ENCODE measurements at places on chromosomes 16 and 17.
A peak's percentile ranks its signal among the peaks of the same experiment; 100 is the strongest.

DNA sequence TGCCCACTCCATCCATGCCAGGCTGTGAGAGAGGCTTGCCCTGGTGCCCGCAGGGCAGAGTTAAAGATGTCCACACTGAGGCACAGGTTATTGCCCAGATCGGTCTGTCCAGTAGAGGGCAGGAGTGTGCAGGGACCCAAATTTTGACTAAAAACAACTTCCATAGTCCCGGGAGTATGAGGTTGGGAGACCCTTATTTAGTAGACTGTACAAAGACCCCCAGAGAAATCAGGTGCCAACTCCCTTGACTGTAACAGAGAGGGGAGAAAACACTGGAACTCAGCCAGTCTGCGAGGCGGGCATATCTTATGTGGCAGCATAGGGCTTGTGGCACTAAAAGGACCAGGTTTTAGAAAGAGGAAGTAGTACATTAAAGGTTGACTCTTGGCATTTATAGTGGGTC, 43.4 kb downstream of the HNF1B start:
- DNase-seq: no peak

- DNase-seq: no peak
Observed at GRCh38 chr17:10073941-10074340, 124.5 kb downstream of the GAS7 start.

- no peak for DNase-seq
Observed at GRCh38 chr17:42553866-42554249, 1.1 kb downstream of the HSD17B1 start.

- DNase-seq: no peak
Observed at GRCh38 chr17:14737984-14738651, 437.2 kb downstream of the HS3ST3B1 start.

DNA sequence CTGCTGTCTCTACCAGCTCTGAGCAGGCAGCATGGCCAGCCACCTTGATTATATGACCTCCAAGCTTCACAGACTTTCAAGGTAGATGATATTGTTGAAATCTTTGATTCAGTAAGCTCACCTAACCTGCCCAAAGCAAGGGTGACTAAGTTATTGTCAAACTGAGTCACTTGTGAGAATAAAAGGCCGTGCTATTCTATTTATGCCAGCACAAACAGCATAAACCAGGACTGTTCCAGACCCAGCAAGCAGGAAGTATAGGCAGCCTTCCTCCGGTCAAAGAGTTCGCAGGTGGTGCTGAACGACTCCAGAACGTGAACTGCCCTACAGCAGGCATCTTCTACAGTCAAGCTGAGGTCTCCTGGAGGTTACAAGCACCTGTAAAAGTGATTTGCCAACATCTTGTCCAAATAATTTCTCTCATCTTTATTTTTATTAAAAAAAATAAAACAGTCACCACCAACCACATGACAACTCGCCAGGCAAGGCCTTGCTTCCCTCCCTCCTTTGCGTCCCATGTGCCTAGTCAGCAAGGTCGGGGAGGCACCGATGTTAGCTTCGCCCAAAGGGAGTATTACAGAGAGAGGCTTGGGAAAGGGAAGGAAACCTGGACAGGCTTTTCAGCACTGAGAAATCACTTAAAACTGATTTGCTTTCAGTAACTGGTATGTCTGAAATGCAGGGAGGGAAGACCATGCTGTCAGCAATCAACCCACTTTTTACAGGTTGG, 10.8 kb downstream of the ARL2BP start:
- DNase-seq: no peak

DNA sequence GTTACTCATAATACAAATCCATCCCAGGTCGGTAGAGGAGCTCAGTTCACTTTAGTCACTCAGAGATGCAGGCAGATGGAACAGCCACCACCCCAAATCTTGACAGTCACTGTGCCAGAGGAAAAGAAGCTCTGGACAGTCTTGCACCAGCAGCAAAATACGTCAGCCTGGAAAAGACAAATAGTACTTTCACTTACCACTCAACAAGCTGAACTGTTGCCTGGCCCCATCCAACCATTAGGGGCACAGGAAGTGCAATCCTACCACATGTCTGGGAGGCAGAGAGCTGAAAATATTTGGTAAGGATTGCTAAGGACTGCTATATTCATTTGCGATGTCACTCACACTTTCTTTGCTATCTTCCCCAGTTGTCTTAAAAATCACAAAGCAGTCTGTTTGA, 239.1 kb upstream of the TOX3 start:
- no peak for DNase-seq

- DNase-seq: no peak
Observed at GRCh38 chr16:82059161-82059982, 24.3 kb downstream of the HSD17B2 start.

DNA sequence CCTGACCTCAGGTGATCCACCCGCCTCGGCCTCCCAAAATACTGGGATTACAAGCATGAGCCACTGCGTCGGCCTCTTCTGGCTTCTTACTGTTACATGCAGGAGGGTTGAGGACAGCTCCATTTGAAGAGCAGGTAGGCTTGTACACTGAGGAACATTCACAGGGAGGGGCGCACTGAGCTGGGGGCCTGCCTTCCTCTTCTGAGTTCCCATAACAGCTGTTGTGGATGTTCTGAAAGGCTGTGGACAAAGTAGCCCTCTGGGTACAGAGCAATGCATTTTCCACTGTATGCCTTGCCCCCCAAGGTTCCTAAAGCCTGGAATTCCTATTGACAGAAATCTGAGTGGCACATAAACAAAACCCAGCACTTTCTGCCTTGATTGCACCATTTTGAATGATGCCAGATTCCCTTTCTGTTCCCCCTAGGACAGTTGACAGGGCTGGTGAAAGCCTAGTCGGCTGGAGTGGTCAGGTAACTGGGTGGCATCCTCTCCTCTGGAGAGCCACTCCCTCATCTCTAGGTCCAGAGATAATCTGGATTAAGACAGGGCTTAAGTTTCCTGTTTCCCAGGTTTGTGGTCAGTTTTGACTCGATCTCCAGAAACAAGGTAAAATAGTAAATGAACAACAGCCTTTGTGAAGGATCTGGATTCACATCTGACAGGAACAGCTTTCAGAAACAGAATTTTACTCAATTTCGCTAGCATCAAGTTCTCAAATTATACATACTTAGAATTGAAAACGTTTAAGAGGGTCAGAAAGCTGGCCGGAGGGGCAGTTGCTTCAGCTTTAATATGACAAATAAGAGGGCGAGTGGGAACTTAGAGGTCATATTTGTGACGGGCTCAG, 1.3 kb upstream of the CDK5R1 start:
- no peak for DNase-seq

DNA sequence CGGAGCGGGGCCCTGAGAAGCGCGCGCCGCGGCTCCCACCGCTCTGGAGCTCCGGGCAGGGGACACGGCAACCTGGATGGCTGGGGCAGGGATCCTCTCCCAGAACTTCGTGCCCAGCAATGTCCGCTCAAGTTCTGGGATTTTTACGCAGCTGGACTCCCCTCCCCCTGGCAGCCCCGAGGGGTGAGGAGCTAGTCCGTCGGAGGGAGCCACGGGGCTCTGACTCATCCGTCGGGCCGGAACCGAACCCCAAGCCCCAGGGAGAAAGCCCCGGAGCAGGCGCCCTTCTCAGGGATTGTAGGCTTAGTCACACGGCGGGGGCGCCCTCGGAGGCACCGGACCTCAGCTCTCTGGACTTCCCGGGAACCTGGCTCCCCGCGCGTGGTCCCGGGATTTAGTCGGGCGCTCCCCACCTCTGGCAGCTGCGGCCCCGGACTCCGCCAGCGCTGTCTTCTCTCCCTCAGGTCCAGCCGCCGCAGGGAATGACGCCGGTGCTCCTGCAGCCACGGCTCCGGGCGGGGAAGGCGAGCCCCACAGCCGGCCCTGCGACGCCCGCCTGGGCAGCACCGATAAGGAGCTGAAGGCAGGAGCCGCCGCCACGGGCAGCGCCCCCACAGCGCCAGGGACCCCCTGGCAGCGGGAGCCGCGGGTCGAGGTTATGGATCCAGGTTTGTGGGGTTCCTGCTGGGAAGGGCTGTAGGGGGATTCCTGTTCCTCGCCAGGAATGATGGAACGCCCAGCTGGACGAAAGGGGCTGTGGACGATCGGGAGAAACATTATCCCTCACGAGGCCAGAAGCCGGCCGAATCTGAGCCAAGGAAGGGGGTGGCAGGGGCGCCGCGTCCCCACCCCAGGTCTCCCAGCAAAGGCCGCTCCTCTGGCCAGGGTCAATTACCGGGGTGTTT, 830 bp downstream of the SPHK1 start:
- DNase-seq: no peak

DNA sequence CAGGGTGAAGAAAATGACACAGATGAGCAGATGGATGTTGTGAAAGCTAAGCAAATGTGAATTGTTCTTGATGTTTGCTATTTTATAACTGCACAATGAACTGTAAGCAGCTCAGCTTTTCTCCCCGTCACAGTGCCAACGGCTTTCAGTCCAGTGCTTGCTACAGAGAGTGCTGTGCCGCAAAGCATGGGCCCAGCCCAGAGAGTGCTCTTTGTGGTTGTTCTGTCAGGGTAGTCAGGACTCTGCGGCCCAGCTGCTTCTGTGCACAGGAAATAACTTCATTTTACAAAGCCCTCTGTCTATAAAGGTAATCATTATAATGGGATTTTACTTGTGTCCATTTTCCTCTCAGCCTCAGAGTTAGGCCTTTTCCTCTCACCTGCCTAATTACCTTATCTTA, 39.1 kb downstream of the CDRT15 start:
- DNase-seq: peak; percentile 24

- DNase-seq: no peak
Observed at GRCh38 chr16:4452674-4453073, 21.8 kb downstream of the NMRAL1 start.

DNA sequence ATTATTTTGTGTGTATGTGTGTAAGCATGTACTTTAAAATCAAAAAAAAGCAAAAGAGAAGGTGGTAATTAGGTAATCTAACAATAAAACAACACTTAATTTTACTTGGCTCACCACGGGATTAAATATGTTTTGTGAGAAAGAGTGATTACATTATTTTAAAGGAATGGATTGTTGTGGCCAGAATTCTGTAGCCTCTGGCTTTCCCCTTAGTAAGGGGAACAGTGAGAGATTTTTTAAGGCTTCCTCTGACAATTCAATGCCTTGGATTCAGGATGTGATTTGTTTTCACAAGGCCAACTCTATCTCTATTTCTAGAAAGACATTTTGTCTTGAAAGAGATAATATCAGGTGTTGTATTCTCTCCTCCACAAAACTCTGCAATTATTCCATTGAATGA, 560.3 kb upstream of the CDH8 start:
- no peak for DNase-seq

- no peak for DNase-seq
Observed at GRCh38 chr16:12098429-12099310, 122.1 kb downstream of the SNX29 start.

DNA sequence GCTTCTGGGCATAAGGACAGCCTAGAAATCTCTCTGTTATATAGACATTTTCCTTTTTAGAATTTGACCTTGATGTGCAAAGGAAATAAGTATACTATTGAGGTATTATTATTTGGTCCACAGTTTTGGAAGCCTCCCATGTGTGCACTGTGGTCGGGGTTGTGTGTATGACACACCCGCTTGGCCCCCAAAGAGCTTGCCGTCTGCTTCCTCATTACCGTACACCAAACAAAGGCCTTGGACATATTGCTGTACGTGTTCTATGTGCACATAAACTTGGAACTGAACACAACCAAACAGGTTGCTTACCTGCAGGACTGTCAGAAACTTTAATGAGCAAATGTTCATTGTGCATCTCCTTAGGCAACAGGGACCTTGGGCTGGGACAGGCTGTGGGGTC, 38.2 kb downstream of the METRNL start:
- no peak for DNase-seq

DNA sequence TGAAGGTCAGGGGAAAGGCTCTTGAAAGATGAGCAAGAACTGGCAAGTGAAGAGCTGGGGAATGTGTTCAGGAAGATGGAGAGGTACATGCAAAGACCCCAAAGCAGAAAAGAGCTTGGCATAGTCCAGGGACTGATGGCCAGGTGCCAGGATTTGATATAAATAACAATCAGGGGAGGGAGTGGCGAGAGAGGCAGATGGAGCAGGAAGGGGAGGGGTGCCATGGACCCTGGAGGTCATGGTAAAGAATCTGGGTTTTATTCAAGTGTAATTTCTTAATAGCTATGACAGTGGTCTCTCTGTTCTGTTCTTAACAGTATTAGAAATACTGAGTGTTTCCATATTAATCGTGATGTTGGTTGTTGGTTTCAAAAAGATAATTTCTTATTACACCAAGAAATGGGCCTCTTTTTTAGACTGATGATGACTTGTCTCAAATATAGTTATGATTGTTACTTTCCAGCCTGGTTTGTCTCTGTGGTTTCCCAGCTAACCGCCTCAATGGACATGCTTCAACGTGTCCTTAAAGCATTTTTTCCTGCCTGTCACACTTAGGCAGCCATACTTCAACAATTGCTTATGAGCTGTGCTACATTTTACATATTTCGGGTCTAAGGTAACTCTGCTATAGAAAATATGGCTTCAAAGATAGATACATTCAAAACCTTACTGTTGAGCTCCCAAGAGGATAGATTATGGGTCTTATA, 49.4 kb downstream of the MYH10 start:
- DNase-seq: no peak

- DNase-seq: no peak
Observed at GRCh38 chr16:29852654-29853053, 10.4 kb downstream of the CDIPT start.

DNA sequence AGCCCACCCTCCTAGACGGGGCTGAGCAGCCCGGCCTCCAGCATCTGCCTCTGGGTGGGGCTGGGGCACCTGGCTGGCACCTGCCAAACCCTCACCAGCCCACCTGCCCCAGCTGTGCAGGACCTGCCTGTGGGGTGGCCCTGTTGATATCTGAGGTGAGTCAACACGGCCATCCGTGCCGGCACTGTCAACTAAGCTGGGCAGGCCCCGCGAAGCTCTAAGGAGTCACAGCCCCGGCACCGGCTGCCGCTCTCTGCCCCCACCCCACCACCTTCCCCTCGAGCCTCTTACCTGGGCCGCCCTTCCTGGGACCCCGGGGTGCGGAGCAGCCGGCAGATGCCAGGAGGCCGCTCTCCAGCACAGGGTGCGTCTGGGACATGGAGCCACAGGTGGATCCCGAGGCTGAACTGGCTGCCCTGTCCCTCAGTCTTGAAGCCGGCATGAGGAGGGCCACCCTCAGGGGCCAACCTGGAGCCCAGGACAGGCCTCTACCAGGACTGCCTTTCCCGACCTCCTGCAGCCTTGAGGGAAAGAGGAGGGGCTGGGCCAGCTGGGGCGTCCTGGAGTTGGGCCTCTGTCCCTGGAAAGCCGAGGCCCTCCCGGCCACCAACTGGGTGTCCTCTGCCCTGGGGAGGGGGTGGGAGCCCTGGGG, 515 bp downstream of the CBFA2T3 start:
- DNase-seq: no peak

Measured in stimulated activated CD8-positive, alpha-beta memory T cell treated with anti-CD3 and anti-CD28 coated beads, Interleukin-4, amount 100 ng/mL, for 4 hours (primary cell).